ENCODE measurements at places on chromosomes 4 and X.

DNA sequence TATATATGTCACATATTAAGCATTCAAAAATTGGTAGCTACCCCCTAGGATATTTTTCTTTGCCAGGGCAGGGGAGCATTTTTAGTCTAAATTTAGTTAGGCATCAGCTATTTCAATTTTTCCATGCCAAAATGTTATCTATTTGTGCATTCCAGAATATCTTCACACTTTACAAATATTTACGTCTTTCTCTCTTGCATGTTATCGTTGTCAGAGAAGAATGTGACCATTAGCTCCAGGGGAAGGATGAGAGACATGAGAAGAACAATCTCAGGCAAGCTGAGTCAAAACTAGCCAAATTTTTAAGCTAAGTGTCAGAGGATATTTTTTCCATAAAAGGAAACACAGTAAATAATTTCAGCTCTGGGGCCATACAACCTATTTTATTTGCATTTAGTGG is 885.0 kb upstream of the EPHA5 start:
- DNase-seq, result no peak

GRCh38 chrX:74523870-74524735 is 90.3 kb downstream of the RLIM start:
- no peak for DNase-seq

DNA sequence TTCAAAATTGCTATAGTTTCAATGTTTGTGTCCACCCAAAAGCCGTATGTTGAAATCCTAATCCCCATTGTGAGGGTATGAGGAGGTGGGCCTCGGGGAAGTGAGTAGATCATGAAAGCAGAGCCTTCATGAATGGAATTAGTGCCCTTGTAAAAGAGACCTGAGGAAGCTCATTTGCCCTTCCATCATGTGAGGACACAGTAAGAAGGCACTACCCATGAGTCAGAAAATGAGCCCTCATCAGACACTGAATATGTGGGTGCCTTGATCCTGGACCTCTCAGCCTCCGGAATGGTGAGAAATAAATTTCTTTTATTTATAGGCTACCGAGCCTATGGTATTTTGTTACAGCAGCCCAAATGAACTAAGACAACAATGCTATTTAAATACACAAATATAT is 57.7 kb upstream of the EFHC2 start:
- no peak for DNase-seq

DNA sequence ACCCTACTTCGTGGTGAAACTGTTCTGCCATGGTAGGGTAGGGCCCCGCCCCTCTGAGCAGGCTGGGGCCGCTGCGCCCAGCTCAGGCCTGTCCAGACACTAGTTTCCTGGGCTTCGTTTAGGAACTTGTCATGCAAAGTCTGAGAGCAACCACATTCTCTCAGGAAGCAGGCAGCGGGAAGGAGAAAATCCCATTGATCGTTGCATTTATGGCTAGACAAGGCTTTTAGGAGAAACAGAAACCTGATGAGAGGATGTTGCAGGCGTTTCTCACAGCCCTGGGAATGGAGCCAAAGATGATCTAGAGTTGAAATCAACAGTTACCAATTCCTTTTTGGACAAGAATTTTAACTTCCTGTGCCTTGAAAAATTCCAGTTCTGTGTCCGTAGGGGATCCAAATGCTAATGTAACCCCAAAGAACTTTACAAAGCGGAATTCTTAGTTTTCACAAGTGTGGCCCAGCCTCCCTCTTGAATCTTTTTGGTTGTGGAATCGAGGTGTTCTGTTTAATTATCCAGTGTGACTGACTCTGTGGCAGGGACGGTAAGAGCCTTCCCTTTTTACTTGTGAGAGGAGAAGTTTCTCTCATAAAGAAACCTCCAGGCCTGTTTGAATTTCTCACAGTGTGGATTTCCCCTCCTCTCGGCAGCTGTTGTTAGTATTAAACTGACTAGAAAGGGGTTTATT is 4.5 kb upstream of the CXCL9 start:
- DNase-seq, result no peak

GRCh38 chr4:56699537-56700105 is 18.5 kb upstream of the HOPX start:
- no peak for DNase-seq

GRCh38 chr4:83251447-83251830 is 33.2 kb downstream of the COQ2 start:
- DNase-seq, result no peak

DNA sequence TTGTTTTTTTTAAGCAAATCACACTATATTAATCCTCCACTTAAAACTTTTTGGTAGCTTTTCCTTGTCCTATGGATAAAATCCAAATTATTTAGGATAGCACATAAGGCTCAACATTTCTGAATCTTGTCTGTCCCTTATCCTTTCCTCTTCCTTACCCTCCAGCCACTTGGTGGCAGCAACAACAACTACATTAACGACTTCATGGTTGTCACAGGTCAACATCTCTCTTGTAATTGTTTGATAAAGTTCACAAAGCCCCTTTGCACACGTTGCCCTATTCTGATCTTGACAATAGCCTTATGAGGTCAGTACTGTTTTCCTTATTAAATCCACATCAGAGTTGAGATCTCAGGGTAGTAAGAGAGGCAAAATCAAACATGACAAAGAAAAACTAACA is 269.0 kb upstream of the PABPC4L start:
- DNase-seq, result no peak

DNA sequence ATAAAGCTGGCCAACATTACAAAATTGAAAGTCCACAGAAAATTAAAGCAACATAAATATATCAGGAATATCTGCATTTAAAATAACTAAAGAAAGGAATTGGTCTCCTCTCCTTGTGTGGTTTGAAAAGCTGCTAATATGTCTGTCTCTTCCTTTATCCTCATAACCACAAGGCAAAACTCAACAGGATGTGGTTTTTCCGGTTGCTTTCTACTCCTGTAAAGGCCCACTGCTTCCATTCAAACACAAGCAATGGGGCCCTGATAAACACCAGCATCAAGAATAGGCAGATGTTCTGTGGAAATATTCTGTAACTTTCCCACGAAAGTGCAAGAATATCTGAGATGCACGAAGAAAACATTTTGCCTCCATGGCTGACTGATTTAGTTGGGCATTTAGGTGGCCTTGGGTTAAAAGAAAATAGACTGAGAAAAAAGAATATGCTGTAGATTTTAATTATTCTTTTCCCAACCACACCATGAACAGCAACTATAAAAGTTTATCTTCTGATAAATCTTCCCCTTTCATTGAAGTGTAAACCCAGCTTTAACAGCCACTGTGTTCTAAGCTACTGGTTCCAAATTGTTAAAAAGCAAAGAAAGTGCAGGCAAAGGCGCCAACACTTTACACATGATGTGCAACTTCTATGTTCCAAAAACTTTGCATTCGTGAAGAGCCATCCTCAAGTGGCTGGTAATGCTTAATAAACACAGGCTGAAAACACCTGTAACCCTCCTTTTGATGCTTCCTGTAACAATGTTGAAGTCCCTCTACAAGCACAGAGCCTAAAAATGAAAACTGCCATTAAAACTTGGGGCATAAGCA is 50.5 kb upstream of the NDST3 start:
- DNase-seq, result no peak

- no peak for DNase-seq
These were observed 33.0 kb downstream of the SMS start for GRCh38 chrX:21973321-21974010.

DNA sequence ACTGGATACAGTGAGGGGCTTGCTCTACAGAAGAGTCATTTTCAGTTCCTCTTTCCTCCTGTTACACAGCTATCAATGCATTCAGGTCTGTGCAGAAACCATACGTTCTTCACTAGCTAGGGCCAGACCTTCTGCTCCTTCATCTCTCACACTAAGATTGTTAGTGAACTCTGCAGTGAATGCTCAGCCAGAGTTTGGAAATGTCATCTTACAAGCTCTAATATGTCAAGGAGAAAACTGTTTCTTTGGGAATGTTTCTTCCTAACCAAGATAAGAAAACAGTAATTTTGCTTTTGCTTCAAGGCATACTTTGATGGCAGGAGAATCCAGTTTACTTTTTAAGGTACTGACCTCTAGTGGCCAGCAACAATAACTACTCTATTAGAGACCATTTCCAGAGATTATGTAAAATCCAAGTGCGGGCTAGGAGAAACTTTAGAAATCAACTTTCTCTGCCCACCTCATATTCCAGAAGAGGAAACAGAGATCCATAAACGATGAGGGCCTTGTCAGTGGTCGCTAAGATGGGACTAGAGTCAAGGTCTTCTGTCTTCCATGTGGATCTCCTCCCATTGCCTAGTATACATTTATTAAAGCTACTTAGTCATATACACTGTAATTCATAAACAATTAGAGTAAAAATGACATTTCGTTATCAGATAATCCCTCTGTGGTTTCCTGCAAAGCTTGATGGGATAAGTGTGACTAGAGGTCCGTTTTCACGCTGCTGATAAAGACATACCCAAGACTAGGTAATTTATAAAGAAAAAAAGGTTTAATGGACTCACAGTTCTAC is 12.1 kb upstream of the CC2D2A start:
- DNase-seq, result no peak

GRCh38 chrX:49212861-49213260 is 12.9 kb upstream of the SYP start:
- DNase-seq, result no peak

GRCh38 chr4:14000091-14000814 is 372.7 kb upstream of the BOD1L1 start:
- no peak for DNase-seq

DNA sequence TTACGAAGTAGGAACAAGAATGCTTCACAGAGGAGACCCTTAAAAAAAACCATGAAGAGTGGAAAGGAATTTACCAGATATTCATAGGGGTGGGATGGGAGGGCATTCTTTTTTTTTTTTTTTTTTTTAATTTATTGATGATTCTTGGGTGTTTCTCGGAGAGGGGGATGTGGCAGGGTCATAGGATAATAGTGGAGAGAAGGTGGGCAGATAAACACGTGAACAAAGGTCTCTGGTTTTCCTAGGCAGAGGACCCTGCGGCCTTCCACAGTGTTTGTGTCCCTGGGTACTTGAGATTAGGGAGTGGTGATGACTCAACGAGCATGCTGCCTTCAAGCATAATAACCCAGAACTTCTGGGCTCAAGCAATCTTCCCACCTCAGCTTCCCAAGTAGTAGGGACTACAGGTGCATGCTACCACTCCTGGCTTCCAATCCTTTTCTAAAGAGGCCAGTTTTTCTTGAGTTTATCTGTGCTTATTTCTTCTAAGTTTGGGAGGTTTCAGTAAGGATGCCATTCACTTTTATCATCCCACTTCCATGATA is 65.9 kb upstream of the OGT start:
- DNase-seq, result no peak

- no peak for DNase-seq
These were observed 257.5 kb upstream of the FAT1 start for GRCh38 chr4:186981161-186981560.

DNA sequence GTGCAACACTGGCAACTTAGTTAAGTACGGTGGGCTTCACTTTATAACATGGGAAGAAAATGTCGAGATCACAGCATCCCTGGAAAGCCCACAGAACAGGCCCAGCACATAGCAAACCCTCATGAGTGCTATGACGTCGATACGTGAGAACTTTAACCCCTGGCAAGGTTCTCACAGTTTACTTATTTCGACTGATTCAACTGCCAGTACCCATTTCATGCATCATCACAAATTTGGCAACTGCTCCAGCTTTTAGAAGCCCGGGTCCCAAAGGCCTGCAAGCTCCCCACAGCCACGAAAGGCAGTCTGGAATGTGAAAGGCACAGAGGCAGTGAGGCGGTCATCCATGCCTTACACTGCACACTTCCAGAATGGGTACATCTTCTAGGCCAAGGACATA is 41.2 kb downstream of the RELL1 start:
- DNase-seq, result no peak

- no peak for DNase-seq
These were observed 151.9 kb downstream of the CRLF2 start for GRCh38 chrX:1060562-1060960.

DNA sequence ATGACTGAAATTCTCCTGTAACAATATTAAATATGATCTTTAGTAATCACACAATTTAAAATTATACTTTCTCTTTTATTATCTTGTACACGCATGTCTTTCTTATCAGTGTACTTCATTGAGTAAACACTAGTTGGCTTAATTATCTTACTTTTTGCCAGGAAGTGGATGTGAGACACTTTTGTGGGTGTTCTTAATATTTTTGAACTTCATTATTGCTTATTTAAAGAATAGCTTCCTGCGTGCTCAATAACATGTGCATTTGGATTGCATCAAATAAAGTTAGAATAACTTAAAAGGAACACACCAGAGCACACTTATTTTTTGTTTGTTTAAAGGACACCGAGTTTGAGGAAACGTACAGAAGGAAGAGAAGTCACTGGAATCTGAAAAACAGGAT is 128.5 kb upstream of the VEGFC start:
- DNase-seq, result no peak

DNA sequence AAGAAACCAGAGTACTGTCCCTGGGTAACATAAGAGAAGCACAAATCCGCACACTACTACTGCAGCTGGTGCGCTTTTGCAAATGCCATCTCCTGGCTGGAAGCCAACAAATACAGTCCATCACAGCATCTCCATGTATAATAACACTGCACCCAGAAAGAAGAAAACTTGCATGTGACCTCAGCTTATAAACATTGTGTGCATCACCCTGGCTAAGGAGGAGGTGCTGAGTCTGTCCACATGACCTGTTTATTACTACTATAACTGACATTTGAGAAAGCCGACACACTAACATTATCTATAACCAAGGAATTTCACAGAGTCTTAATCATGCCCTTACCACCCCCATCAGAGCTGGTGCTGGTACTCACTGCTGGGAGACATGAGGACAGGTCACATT is 516.8 kb downstream of the CFAP47 start:
- DNase-seq, result no peak

GRCh38 chr4:140195806-140196205 is 41.8 kb upstream of the MAML3 start:
- no peak for DNase-seq

DNA sequence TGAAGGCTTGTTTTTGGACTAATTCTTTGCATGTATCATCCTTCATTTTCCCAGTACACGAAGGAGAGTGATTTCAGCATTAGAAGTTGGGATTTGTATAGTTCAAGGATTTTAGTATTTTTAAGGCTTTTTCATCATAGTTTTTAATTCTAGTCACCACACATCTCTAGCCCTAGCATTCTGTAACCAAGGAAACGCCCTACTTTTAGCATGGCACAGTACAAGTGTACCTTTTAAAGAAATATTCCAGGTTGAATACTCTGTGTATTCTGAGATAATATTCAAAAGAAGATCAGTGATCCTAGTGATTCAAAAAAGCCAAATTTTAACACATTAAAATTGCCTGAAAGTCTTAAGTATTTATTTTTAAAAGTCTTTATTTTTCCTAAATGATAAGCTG is 150.5 kb downstream of the RAP1GDS1 start:
- no peak for DNase-seq

- DNase-seq, result no peak
These were observed 247.9 kb upstream of the POF1B start for GRCh38 chrX:85627363-85627762.

- DNase-seq, result no peak
These were observed 204.6 kb downstream of the PDGFRA start for GRCh38 chr4:54433686-54434085.
